ENCODE measurements at places on chromosomes 7 and 10.
A peak's percentile ranks its signal among the peaks of the same experiment; 100 is the strongest.

DNA sequence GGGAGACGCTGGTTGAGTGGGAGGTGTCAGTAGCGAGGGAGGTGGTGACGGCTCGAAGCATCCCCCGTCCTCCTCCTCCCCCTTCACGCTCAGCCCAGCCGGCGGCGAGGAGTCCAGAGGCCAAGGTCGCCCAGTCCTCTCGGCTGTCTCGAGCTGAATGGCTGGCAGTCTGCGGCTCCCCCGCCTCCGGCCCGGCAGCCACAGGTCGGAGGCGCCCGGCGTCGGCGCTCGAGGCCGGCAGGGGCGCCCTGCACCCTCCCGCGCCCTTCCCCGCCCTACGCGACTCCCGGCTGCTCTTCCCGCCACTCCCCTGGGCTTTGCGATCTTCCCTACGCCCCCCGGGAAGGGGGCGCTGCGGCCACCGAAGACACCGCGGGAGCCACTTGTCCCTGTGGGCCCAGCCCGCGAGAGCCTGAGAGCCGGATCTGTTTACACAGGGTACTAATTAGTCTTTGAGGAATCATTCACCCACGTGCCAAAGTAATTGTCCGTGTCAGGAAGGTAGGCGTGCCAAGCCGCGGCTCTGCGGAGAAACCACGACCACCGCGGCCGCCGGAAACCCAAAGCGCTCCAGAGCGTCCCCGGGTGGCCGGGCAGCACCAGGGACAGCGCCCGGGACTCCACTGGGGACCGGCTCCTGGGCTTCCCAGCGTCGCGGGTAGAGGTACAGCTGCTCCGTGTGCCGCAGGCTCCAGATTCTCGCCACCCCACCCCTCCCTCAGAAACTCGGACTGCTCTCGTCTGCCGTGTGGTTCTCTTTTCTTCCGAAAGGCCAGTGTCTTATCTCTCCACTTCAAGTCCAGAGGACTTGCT is at the start of gene NXPH1:
NXPH1 (plus strand) TSS at position 133 of the 813 bp plus-strand sequence.
- DNase-seq, result peak; percentile 63

DNA sequence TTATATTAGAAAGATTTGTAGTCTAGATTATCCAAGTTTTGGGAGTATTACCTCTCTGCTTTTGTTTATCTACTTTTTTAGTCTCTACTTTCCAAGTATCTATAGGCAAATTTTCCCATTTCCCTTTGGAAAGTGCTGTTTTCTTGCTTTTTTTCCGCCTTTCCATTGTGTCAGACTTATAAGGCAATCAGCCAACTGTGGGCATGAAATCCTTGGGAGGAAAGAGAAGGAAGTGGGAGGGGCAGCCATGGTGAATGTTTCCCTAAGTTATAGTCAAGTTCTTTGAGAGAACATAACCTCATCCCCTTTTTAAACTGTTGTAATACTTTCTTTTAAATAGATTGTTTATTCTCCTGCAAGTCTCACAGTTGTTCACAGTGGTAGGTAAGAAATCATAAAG is 52.6 kb downstream of the PTEN start:
- DNase-seq, result no peak

GRCh38 chr10:4941540-4942330 is 21.5 kb upstream of the AKR1C1 start:
- DNase-seq, result no peak

- DNase-seq, result no peak
Observed at GRCh38 chr7:64654796-64655548, 11.0 kb upstream of the ZNF107 start.

DNA sequence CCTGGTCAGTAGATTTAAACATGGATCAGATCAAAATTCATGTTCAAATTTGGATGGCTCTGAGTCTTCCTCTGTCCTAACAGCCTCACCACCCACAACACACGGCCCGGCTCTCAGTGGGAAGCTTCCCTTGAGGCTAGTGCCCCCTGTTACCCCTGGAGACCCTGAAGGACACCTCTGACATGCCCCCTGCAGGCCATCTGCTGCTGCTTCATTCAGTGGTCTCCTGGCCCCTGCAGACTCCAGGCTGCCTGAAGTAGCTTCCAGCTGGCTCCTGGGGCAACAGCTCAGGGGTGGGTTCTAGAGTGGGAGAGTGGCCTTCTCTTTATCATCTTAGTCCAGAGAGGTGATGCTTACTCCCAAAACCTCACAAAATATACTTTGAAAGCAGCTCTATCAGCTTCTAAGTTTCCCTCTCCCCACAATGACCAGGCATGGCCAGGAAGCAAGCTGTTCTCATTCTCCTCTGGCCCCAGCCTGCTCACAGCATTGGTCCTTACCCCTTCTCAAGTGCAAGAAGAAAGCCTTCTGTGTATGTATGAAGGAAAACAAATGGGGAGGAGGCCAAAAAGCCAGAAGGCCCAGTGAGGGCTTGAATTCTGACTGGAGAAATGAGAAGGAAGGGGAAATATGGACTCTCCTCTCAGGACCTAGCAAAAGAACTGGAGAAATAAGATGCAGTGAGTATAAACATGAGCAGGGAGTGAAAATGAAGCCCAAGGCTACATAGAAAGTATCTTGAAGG is 189.6 kb upstream of the INHBA start:
- DNase-seq, result peak; percentile 81

DNA sequence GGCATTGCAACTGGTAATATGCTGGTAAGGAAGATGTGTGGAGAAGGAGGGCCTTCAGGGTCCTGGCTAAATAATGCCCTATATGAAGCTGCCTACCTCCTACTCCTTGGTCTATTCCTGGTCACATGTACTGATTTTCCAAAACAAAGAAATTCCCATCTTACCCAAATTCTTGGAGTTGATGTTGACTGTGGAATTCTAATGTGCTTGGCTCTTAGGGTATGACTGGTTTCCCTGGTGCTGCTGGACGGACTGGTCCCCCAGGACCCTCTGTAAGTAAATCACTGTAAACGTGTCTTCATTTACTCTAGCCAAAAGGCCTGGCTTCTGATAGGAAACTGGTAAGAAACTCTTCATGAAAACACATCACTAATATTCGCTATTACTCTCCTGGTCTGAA is 27.0 kb downstream of the COL1A2 start:
- DNase-seq, result no peak
